Cortex of kidney (tissue), 1 donor: ENCODE measurements at places on chromosomes 1 and 21.

GRCh38 chr1:1291548-1292441 is 11.6 kb downstream of the SCNN1D start:
- DNase-seq, result no peak

- no peak for DNase-seq
These were observed 71.3 kb downstream of the HLX start for GRCh38 chr1:220950576-220950975.

GRCh38 chr1:204760757-204761156 is 75.2 kb upstream of the LRRN2 start:
- no peak for DNase-seq

GRCh38 chr1:235292790-235293189 is 35.2 kb downstream of the ARID4B start:
- DNase-seq, result no peak

- DNase-seq, result no peak
These were observed 11.7 kb downstream of the FRRS1 start for GRCh38 chr1:99754697-99755096.

DNA sequence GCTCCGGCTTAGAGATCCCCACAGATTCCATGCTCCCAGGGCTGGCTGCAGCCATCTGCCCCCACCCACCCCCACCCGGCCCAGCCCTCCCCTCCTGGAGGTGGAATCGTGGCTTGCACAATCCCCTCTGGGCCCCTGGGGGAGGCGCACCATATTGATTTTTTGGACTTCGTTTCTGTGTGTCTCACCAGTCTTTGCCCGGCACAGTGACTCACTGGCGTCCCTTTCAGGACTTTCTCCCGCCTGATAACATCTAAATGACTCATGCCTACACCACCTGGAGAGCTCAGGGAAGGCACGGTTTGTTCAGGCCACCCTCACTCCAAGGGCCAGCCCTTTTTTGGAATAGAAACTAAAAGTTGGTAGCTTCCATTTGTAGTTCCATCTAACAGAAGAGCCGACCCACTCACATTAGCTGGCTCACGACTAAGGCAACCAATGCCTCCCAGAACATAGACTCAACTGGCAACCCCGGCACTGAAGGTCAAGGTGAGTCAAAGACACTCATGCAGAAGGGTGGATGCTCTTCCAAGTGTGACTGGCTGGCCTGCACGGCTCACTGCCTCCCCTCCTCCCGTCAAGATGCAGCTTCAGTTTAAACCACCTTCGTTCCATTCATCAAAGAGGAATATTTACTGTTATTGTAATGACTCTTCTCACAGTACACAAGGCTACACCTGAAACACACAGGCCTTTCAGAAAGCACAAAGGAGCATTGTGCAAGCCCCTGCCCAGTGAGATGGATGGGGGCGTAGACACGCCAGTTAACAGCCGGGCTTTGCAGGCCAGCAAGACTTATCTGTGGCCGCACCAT is 18.1 kb upstream of the ETS2 start:
- DNase-seq, result no peak

- no peak for DNase-seq
These were observed 633.0 kb downstream of the SMYD3 start for GRCh38 chr1:245873883-245874671.

DNA sequence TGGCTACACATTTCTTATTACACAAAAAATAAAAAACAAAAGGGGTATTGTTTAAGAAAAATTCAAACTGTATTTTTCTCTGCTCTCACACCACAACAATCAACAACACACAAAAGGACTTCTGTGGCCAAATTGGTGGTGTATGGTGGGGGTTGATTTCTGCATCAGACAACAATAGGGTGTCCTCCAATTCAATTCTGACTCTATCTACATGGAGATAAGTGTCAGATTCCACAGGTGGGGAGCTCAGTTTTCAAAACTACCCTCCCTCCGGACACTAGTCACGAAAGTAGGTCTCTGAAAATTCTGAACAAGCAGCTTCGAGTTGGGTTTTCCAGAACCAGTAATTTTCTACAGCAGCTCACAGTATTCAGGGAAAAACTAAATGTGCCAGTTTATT is 744.9 kb upstream of the NCAM2 start:
- DNase-seq, result no peak

DNA sequence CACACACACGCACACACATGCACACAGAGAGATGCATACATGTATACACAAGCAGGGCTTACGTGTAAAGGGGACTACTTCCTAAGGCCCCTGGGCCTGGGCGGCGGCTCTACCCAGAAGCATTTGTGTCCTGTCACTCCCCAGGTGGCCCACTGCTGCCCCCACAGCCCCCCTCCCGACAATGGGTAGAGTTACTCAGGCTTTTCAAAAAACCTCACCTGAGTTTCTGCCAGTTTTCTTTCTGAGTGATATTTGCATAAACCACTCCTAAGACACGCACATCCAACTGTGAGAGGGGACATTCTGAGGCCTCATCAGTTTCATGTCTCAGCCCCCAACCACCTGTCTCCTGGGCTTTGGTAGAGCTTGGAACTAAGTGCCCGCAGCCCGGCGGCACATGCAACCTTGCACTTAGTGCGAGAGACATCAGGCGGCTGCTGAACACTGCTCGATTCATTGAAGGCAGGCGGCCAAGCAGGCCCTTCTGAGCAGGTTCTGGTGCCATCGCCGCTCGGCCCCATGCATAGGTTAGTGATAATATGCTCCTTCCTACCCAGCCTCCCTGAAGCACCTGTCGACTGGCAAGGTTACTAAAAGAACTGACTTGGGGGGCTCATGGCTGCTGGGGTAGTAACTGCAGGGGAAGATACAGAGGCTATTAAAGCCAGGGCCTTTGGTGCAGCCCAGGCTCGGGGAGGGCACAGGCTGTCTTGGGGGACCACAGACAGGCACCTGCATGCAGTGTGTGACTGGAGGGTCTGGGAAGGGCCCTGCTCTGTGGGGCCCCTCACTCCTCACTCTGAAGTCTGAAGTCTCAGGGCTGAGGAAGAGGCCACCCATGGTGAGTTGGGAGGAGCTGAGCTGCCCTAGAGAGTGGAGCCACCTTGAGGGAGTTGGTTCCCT is 364.2 kb upstream of the VAMP3 start:
- DNase-seq, result no peak

GRCh38 chr1:112702420-112703261 is 4.3 kb downstream of the RHOC start:
- no peak for DNase-seq

- DNase-seq, result no peak
These were observed 9.8 kb downstream of the PLA2G4A start for GRCh38 chr1:186838380-186839040.

DNA sequence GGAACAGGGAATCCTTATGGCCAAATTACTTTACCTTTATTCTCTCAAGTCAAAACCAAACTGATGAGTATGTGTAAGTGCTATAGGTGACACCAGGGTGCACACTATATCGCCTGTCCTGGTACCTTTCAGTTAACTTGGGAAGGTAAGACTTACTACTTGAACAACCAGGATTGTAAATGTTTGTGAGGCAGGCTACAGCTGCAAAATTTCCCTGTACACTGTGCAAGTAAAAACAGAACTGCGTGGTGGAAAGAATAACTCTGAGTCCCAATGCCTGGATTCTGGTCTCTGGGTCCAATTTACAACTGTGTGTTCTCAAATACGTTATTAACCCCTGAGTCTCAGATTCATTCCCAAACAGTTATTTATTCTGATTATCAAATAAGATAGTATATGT is 73.5 kb downstream of the TENT5C start:
- DNase-seq, result no peak

DNA sequence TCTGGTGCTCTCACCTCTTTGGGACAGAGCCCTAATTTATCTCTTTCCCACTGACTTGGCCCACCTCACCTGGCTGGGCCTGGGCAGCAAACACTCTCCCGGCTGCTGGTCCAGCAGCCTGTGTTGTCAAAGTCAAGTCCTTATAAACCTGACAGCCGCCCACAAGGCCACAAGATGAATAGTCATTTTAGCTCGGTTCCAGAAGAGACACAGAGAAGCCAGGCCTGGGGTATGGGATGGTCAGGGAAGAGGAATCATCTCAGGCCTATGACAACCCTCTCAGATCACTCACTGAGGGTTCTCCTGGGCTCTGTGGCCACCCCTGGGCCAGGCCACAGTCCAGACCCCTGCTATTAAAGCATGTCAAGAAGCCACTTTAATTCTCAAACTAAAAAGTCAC is 158.5 kb downstream of the FOXD2 start:
- no peak for DNase-seq

- DNase-seq, result no peak
These were observed 22.0 kb downstream of the PHGDH start for GRCh38 chr1:119733754-119734153.

GRCh38 chr1:32028746-32029145 is 15.1 kb downstream of the KHDRBS1 start:
- no peak for DNase-seq

DNA sequence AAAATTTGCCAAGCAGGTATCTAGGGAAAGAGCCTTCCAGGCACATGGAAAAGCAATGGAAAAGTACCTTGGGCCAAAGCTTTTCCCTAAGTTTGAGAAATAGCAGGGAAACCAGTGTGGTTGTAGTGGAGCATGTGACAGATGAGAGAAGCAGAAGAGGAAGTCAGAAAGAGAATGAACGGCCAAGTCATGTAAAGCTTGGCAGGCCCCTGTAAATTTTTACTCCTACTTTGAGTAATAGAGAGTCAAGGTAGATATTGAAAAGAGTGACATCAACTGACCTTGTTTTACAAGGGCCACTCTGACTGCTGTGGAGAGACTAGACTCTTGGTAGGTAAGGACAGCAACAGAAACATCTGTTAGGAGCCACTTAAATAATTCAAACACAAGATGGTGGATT is 180.9 kb upstream of the PRMT6 start:
- DNase-seq, result no peak

DNA sequence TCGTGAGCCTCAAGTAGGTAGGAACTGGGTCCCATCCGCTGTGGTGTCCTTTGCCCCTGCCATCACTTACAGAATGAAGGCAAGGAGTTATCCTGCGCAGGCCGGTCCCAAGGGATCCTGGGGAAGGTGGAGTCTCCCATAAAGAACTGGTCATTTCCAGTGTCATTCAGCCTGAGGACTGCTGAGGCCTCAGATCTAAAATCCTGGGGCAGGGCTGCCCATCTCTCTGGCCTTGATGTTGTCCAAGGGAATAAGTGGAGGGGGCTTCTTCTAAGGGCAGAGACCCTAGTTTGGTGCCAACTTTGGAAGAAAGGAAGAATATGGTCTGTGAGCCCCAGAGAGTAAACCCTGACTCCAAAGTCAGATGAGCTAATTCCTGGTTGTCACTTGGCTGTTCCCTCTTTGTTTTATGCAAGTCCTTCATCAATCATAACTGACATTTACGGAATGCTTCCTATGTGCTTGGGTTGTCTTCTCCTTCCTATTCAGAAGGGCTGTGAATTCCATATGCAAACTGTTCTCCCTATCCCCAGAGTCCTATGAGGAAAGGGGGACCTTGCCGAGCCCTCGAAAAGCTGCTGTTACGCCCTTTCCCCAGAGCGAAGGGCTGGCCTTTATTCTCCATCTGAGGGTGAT is 6.9 kb downstream of the IFI6 start:
- no peak for DNase-seq

GRCh38 chr1:27785781-27786455 is 12.9 kb downstream of the STX12 start:
- no peak for DNase-seq

DNA sequence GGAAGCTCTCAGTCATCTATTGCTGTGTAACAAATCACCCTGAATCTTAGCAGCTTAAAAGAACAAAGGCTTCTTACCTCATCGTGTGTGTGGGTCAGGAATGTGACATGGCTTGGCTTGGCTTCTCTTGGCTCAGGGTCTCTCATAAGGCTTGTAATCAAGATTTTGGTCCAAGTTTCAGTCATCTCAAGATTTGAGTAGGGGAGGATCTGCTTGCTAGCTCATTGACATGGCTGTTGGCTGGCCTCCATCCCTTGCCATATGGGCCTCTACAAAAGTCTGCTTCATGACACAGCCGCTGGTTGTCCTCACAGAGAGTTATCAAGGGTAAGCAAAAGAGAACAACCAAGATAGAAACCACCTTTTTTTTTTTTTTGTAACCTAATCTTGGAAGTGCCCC is 207.7 kb downstream of the PTPRC start:
- no peak for DNase-seq

- DNase-seq, result no peak
These were observed 12.8 kb downstream of the UTP25 start for GRCh38 chr1:209840611-209841010.

GRCh38 chr1:99457381-99458165 is 188.3 kb upstream of the PALMD start:
- no peak for DNase-seq

DNA sequence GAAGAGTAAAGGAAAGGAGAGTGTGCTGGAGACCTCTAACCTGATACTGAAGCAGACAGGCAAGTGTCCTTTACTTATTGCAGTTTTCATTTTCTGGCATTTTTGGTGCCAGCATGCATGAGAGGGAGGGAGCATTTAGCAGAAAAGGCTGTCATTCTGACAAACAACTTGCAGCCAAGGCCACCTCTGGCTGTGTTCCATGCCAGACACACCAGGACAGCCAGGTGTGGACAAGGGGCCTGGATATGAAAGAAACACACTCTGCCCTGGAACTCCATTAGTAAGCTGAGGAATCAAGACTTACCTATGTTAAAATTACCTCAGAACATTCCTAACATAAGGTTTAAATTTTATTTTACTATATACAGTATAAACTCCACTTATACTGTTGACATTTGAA is 365.4 kb upstream of the CAMK1G start:
- no peak for DNase-seq

DNA sequence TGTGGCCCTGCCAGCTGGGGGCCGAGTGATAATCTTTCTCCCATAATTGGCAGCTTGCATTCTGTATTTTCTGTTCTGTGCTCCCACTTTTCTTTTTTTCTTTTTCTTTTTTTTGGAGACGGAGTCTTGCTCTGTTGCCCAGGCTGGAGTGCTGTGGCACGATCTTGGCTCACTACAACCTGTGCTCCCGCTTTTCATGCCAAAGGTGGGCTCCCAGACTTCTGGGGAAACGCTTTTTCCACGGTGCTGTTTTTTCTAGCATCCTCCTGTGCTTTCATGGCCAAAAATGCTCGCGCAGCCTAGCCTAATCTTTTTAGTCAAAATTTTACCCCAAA is 585 bp upstream of the AHCTF1 start:
- no peak for DNase-seq

- no peak for DNase-seq
These were observed 164.9 kb upstream of the ADGRL2 start for GRCh38 chr1:81635816-81636215.
